Occipital lobe (tissue), 3 donors: ENCODE measurements at places on chromosomes 1 and 21.

GRCh38 chr1:19495799-19496526 lies 10.6 kb upstream of the CAPZB start:
- DNase-seq, result no peak

- DNase-seq, result no peak
These were observed 138.6 kb downstream of the RERE start for GRCh38 chr1:8678673-8679394.

GRCh38 chr1:6022193-6022592 lies 23.5 kb upstream of the KCNAB2 start:
- no peak for DNase-seq

- DNase-seq, result no peak
These were observed 15.7 kb upstream of the RCAN1 start for GRCh38 chr21:34630536-34631143.
